ENCODE measurements at places on chromosomes 5 and 9. TPM values are rescaled to one million over a fixed set of nuclear protein-coding genes. Genes with fewer than 3 reads are reported as not detected.

Gene IRX4
- total RNA-seq = not detected

Gene STK32A
- 10.2 TPM for total RNA-seq

Gene CFAP77
- total RNA-seq = not detected

Gene CATSPER3
- 0.87 TPM for total RNA-seq

Gene MEGF10
- total RNA-seq = 0.26 TPM

Gene PRDM9
- not detected for total RNA-seq

Gene TMEM250
- total RNA-seq = 30.7 TPM

DNA sequence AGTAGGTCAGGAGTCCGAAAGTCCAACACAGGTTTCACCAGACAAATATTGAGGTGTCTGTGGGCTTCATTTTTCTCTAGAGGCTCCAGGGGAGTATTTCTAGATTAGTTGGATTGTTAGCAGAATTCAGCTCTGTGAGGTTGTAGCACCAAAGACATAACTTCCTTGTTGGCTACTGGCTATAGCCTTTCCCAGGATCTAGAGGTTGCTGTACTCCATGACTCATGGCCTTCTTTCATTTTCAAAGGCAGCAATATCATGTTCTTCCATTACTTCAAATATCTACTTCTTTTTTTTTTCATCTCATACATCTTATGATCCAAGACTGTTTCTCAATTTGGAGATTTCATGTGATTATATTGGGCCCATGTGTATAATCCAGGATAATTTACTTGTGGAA lies 404.0 kb upstream of the FAM174A start:
- no peak overlapping the region for H3K4me3 ChIP-seq
- no peaks in the 10 kb centered on the region for H3K4me1 ChIP-seq
- H3K36me3 ChIP-seq = no peaks in the 10 kb centered on the region

DNA sequence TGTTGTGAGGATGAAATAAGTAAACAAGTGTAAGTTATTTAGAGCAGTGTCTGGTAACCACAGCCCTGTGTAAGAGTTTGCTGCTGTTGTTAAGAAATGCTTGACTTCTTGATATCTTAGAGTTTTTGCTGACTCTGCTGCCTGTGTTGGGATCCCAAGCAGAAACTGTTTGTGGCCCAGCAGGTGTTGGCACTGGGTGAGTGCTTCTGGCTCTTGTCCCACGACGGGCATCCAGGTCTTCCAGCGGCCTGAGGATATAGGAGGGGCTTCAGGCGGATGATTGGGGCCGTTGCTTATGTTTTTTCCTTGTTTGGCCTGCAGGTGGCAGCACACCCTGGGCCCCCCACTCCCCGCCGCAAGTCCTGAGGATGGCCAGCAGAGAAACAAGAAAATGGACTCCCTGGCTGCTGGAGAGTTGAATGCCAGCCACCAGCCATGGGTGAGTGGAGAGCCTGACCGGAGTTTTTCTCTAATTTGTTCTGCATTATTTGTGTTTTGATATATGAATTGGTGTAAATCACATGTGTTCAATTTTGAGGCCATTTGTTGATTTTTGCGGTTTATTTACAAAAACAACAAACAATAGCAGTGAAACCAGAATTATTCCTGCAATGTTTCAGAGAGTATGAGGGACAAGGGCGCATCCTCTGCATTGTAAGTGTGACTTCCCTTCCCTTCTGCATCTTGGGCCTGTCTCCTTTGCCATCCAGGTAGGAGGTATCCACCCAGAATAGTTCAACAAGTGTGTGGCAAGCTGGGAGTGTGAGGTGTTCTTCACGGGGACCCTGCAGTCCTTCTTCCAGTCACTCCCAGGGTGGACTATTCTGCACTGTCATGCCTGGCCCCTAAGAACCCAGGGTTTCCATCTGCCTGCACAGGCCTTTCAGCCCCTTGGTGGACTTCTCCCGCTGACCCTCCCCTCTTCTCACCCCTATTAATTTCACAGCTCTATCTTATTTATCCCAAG lies 50.3 kb downstream of the SLC22A5 start:
- H3K27ac ChIP-seq = peak overlapping the region; percentile 83
- peaks cover 93% of the 10 kb centered on the region for H3K4me1 ChIP-seq
- peak; percentile 83 for DNase-seq
- H3K36me3 ChIP-seq = peaks cover 4% of the 10 kb centered on the region
- no peaks in the 10 kb centered on the region for H3K27me3 ChIP-seq
- H3K4me3 ChIP-seq = no peak overlapping the region

- H3K36me3 ChIP-seq = no peaks in the 10 kb centered on the region
- no peak for DNase-seq
- no peaks in the 10 kb centered on the region for H3K4me1 ChIP-seq
- no peak overlapping the region for H3K4me3 ChIP-seq
Measured at GRCh38 chr9:4195285-4195684, 104.6 kb downstream of the GLIS3 start.

DNA sequence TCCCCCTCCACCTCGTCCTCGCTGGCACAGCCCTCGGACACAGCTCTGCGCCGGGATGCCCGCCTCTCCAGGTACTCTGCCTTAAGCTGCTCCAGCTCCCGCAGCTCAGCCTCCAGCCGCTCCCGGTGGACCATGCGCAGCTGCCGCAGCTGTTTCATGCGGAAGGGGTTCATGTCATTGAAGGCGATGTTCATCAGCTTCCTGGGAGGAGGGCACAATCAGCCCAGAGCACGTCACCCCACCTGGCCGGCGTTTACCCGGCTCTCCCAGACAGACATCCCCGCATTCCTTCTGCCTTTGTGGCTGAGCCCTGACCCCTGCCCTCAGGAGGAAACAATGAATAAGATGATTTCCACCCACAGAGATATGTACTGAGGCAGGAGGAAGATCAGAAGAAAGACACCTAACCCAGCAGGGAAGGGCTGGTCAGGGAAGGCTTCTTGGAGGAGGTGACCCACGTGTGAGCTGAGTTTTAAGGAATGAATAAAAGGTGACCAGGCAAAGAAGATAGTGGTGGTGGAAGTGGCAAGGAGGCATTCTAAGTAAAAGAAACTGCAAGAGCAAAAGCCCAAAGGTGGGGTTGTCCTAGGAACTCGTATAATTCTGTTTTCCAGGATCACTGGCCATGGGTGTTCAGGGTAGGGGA lies 7.1 kb upstream of the CORO2A start:
- no peak for DNase-seq
- H3K27me3 ChIP-seq = no peaks in the 10 kb centered on the region
- H3K4me1 ChIP-seq = no peaks in the 10 kb centered on the region
- H3K36me3 ChIP-seq = peaks cover 55% of the 10 kb centered on the region
- H3K27ac ChIP-seq = no peak overlapping the region
- no peak overlapping the region for H3K4me3 ChIP-seq

DNA sequence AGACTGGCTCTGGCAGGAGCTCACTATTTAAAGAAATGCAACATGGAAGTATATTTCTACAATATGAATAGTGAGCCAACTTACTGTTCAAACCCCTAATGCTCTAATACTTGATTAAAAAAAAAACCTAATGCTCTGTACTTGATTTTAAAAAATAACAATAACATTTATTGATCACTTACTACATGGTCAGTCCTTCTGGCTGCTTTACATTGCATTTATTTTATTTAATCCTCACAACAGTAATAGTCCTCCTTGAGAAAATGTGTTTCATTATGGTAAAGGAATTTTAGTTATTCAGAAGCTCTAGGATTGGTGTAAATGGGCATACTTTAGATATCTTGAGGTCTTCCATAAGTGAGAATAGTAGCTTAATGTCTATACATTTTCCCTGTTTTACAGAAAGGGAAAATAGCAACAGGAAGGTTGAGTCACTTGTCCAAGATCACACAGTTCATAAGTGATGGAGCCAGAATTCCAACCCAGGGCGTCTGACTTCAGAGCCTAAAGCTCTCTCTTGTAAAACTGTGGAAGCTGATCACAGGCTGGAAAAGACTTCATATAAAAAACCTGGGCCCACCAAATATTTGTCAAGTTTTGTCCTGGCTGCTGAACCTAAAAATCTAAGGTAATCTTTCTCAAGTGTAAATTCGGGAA lies 1.0 kb downstream of the STARD4 start:
- no peaks in the 10 kb centered on the region for H3K36me3 ChIP-seq
- DNase-seq = no peak
- no peaks in the 10 kb centered on the region for H3K27me3 ChIP-seq
- peak overlapping the region; percentile 7 for H3K27ac ChIP-seq
- H3K4me1 ChIP-seq = peaks cover 24% of the 10 kb centered on the region
